ENCODE measurements at places on chromosomes 16 and 17. TPM values are rescaled to one million over a fixed set of nuclear protein-coding genes. Genes with fewer than 3 reads are reported as not detected.

- DNase-seq: peak; percentile 48
Measured at GRCh38 chr16:4081521-4082021, 34.7 kb downstream of the ADCY9 start.

- DNase-seq: no peak
Measured at GRCh38 chr16:68252383-68252782, 7.2 kb downstream of the PLA2G15 start.

GRCh38 chr16:75413951-75414350 lies 19.4 kb downstream of the CFDP1 start:
- no peak for DNase-seq

The TMIGD1 gene
- not detected for total RNA-seq

GRCh38 chr16:49993579-49993978 lies 31.4 kb upstream of the CNEP1R1 start:
- no peak for DNase-seq

GRCh38 chr16:71440669-71441347 lies 1.0 kb downstream of the TLE7 start:
- no peak for DNase-seq

- DNase-seq: no peak
Measured at GRCh38 chr16:85337910-85338637, 225.8 kb upstream of the CIBAR2 start.

The PERCC1 gene
- total RNA-seq: not detected

DNA sequence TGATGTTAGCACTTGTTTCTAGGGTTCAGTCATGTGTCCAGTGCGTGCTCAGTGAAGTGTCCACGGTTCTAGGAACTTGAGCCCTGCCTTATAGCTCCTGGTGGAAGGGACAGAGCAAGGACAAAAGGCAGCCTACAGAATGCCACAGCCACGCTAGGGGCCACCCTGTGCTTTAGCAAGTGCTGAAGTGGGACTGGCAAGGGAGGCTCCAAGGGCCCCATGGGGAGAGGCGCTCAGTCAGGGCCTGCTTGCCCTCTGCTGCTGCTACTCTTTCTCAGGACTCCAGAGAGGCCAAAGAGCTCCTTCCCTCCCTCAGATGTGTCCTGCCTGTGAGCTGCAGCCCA lies 6.8 kb downstream of the NT5C start:
- DNase-seq: no peak

The HEATR9 gene
- total RNA-seq: not detected

GRCh38 chr17:19370493-19370960 lies 7.8 kb upstream of the MAPK7 start:
- no peak for DNase-seq

DNA sequence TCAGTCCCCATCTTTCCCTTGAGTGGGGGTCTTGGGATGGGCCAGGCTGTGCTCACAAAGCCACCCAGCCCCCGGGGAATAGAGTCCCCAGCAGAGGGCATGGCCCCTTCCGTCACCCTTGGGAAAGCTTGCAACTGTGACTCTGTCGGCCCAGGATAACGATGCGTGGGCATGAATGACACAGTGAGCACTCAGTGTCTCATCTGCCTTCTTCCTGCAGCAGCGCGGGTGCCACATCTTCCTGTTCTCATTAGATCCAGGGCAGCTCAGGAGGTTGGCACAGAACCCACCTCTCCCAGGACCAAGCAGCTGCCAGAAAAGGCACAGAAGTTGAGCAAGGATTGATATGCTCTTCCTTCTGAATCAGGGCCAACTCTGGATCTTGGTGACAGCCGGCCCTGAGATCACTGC lies 84.7 kb downstream of the MRC2 start:
- no peak for DNase-seq

- no peak for DNase-seq
Measured at GRCh38 chr16:87196231-87196630, 121.0 kb downstream of the C16orf95 start.

The KCNH4 gene
- not detected for total RNA-seq

DNA sequence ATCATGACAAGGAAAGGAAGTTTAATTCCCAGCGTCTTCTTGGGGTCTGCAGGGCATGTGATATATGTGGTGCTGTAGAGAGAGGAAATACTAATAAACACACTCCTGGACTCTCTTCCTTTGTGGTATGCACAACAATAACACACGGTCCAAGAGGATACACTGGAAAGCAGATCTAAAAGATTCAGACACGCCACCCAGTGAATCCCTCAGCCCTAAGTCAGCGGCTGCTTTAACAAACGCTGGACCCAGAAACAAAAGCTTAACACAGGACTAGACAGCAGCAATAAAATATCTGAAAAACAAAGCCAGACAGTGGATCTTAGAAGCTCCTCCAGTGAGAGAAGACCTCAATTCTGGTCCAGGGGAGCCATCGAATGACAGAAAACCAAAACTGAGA lies 13.1 kb downstream of the CFAP20 start:
- DNase-seq: no peak

DNA sequence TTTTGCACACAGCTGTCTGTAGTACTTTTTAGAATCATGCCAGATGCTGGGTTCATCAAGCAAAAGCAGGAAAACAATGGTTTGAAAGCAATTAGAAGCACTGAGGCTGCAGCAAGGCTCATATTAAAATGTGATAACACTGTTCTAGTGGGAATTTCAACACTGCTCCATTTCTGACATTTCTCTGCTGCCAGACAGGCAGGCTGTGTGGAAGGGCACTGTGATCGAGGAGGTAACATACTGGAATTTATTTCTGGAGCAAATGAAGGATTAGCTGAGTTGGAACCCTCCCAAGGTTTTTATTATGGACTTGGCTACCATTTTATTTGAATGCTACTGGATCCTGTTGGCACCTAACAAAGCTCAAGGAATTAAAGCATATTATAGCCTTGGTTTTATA lies 66.9 kb downstream of the SKAP1 start:
- DNase-seq: no peak

The TP53I13 gene
- total RNA-seq: 42.0 TPM

GRCh38 chr17:68733241-68734176 lies 132.3 kb upstream of the FAM20A start:
- DNase-seq: no peak

DNA sequence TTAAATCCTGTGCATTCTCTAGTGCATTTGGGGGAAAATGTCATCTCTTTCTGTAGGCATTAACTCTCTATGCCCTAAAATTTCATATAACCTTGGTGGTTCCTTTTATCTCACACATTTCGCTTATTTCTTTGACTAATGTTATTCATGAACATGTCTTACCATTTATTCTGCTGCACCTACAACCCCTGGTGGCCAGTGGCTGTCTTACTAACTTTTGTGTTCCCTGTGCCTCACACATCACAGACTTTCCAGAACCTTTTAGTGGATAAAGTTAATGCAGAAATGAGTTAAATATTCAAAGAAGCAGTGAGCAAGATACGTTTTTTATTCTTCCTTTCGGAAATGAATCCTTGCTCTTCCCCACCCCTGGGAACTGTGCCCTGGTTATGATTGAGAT lies 111.9 kb downstream of the CDH13 start:
- no peak for DNase-seq

The TTLL6 gene
- total RNA-seq: not detected

GRCh38 chr17:79695293-79695790 lies 35.4 kb upstream of the ENPP7 start:
- no peak for DNase-seq

The GPRC5B gene
- 0.76 TPM for total RNA-seq

GRCh38 chr17:32960815-32961214 lies 30.8 kb upstream of the SPACA3 start:
- no peak for DNase-seq

DNA sequence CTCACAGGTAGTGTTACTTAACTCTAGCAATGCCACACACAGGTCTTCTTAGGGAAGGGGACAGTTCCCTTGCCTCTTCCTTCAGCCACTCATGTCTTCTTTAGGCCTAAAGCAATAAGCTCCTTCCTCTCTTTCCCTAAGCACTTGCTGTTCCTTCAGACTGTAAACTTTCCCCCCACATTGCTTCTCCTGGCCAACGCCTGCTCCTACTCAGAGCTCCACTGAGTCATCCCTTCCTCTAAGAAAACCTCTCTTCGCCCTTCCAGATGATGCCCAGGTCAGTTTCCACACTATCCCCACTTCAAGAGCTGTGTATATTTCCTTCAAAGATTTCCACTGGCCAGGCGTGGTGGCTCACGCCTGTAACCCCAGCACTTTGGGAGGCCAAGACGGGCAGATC lies 12.5 kb upstream of the EPOP start:
- DNase-seq: no peak

GRCh38 chr16:12804395-12804794 lies 708 bp upstream of the CPPED1 start:
- DNase-seq: no peak

DNA sequence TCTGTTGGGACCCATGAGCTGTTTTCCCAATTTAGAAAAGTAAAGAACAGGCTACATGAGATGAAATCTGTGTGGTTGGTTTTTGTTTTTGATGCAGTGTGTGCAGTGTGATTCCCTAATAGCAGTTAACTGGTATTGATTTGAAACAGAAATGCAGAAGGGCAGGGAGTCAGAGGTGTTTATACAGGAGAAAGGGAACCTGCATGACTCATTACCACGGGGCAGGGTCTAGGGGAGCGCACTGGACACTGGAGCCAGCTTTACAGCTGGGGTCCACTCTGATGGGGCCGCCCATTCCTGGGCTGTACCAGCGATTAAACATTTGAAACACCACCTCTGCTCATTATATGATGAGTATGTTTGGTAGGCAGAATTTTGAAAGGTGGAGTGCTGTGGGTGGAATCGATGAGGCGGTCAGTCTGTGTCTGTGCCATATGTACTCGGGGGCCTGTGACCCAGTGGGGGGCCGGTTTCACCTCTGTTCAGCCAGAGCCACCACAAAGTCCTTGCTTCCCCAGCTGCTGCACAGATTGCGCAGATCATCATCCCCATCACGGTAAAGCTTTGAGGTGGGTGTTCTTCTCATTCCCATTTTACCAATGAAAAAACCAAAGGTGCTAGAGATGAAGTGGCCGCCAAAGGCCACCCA lies 142.5 kb downstream of the CMIP start:
- no peak for DNase-seq

The OTOA gene
- not detected for total RNA-seq

DNA sequence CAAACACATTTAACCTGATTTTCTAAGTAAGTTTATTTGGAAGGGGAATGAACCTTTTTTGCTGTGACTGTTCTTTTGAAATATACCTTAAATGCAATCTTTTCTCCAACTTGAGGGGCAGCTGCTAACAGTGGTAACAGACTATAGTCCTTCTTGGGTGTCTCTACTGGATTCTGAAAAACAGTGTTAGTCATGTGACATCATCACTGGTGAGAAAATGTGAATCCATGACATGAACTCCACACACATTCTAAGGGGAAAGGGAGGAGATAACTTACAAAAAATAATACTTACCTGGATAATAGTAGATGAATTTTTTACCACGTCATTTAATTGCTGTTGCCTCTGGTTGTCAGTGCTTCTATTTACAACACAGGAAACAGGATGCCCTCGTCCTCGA lies 11.3 kb downstream of the COIL start:
- DNase-seq: no peak

DNA sequence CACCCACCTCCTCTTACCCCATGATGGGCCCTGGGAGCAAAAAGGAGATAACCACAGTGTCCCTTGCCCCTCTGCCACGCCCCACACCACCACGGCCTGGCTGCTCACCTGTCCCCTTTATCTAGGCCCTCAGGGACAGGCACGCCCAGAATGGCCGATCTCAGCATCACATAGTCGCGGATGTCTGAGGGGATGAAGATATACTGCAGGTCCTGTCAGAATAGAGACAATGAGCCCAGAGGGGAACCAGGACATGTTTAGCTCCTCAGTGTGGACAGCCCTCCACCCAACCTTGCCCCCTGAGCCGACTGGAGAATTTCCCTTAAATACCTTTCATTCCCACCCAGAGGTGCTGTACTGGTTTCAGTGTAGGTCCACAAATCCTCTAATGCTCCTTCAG lies 15.2 kb downstream of the ST6GALNAC2 start:
- no peak for DNase-seq

- DNase-seq: no peak
Measured at GRCh38 chr16:84454611-84455010, 49.8 kb downstream of the MEAK7 start.

DNA sequence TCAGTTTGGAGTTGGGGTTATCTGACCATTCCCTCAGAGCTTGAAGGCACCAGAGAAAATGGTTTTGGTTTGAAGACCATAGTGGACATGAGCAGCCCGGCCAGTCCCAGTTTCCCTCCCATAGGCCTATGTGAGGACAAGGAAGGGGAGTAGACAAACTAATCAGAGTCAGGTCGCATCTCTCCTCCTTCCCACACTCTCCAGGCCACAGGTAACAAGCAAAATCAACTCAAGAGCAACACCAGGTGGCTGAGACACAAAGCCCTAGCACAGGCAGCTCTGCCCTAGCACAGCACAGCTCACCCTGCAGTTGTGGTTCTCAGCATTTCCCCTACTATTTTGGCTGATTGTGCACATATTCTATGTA lies 7.2 kb downstream of the SUPT4H1 start:
- DNase-seq: no peak

DNA sequence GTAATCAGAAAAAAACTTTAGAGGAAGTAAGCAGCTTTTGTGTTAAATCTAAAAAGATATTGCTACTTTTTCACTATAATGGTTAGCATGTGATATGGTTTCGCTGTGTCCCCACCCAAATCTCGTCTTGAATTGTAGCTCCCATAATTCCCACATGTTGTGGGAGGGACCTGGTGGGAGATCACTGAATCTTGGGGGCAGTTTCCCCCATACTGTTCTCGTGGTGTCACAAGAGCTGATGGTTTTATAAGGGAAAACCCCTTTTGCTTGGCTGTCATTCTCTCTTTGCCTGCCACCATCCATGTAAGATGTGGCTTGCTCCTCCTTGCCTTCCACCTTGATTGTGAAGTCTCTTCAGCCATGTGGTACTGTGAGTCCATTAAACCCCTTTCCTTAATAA lies 117.1 kb downstream of the KCNJ2 start:
- no peak for DNase-seq

DNA sequence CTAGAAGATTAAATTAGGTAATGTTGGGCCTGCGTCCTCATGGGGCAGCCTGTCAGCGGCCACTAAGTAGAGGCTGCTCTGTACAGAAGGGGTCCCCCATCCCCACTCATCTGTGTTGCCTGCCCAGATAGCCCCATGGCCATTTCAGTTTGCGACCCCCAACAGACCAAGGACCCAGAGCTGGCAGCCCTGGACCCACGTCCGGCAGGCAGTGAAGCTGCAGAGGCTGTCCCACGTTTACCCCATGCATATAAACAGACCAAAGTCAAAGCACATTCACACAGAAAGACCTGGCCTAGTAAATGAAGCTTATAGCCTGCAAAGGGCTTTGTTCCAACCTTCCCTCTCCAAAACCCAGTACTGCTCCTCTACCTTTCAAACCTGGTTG lies 4.6 kb downstream of the PDF start:
- no peak for DNase-seq

- DNase-seq: no peak
Measured at GRCh38 chr17:36921095-36921851, 16.0 kb upstream of the LHX1 start.

- no peak for DNase-seq
Measured at GRCh38 chr17:44602390-44602789, 45.1 kb downstream of the FZD2 start.

Measured in osteocyte (in vitro differentiated cells).